Muscle of back (tissue), 13 donors: ENCODE measurements at places on chromosomes 1 and 21.

DNA sequence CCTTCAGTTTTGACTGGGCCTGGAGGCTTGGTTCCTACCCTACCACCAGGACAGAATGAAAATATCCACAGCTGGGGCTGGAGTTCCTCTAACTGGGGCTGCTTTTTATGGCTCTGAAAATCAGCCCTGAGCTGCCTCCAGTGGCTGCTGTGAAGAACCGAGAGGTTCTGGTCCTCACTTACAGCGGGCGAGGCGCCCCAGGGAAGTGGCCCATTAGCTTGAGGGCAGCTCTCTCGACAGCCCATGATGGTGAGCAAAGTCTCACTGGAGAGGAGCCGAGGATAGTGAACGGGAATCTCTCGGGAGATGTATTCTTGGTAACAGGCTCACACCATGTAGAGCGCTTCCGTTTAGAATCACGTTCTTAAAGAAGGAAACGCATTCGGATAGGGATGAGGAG, 459.7 kb downstream of the KIF26B start:
- DNase-seq: peak; percentile 30

- no peak for DNase-seq
Measured at GRCh38 chr21:16320110-16320509, 590.3 kb downstream of the USP25 start.

DNA sequence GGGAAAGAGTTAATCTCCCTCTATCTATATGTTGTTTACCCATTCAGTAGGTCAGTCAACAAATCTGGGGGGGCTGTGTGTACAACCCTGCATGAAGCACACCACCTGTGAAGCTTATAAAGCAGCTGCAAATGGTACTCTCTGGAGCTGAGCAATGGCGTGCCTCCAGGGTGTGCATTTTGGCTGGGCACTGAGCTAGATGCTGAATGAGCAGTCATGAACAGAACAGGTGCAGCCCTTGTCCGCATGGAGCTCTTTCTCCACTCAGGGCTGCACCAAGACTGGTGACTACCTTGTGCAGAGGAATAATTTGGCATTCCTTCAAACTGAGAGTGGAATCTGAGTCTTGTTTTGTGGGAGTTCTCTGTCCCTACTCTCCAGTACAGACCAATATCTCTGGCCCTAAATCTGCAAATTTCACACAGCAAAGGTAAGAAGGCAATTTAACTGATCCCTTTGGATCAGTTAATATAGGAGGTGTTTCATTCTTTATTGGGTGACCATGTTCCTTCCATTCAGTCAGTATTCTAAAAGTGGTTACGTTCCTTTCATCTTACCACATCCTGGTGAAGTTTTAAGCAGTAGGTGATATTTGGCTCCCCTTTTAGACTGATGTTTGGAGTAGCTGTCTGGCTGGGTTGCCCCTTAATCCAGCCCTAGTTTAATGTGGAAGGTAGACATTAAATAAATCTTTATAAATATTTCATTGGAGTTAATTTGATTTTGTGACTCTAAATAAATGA, 76.0 kb downstream of the GPR88 start:
- no peak for DNase-seq

GRCh38 chr1:93773049-93773838, 91.6 kb upstream of the BCAR3 start:
- DNase-seq: peak; percentile 18

GRCh38 chr1:44596511-44596910, 77.8 kb downstream of the TMEM53 start:
- no peak for DNase-seq

GRCh38 chr1:206442101-206442500, 28.2 kb upstream of the IKBKE start:
- DNase-seq: no peak

DNA sequence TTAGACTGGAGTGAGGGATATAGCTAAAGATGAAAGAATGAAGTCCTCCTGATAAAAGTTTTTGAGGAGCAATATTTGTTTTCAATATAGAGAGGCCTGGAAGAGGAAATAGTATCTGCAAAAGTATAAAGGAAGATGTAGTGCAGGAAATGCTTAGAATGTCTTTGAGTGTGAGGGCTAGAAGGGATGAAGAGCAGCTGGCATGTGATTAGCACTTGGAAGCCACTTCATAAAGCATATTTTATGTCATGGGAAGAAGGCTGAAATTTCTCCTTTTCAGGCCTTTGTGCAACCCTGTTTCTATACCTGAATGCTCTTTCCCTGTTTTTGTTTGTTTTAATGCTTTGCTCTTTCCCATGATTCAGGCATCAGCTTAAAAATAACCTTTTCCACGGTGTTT, 323.3 kb upstream of the DEPDC1 start:
- no peak for DNase-seq

DNA sequence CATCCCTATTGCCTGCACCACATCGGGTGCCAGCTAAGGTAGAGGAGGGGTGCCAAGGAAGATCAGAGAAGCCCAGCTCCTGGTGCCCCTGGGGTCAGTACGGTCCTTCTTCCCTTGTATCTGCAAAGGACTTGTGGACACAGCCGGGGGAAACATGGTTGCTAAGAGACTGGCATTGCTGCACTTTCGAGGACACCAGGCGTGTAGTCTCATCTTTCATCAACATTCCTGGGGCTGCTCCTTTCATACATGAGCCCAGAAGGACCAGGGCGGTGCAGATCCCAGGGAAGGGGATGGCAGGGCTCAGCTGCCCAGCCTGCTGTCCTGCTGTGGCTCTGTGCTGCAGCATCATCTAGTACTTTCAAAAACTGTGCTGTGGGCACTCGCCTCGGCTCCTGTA, 61.0 kb downstream of the RUNX1 start:
- peak; percentile 52 for DNase-seq

GRCh38 chr1:203424861-203425662, 50.5 kb upstream of the PRELP start:
- no peak for DNase-seq

GRCh38 chr1:21568006-21568746, 59.0 kb downstream of the ALPL start:
- DNase-seq: no peak

DNA sequence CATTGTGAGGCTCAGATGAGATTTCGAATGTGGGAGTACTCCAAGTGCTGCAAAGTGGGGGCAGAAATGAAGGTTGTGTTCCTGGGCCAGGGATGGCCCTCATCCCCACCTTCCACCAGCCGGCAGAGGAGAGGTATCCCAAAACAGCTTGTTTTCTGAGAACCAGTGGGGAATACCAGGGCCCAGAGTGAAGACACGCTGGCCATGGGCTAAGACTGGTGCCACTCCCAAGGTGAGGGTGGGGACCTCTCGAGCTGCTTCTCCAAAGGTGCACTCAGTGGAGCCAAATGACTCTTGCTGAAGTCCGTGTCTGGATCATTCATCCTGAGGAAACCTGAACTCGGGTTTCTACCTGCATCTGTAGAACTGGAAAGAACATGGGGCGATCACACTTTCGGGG, 22.1 kb downstream of the KCNA2 start:
- DNase-seq: no peak

GRCh38 chr1:230982696-230983095, 3.8 kb downstream of the ARV1 start:
- no peak for DNase-seq

- no peak for DNase-seq
Measured at GRCh38 chr21:20551939-20552338, 446.3 kb upstream of the NCAM2 start.

DNA sequence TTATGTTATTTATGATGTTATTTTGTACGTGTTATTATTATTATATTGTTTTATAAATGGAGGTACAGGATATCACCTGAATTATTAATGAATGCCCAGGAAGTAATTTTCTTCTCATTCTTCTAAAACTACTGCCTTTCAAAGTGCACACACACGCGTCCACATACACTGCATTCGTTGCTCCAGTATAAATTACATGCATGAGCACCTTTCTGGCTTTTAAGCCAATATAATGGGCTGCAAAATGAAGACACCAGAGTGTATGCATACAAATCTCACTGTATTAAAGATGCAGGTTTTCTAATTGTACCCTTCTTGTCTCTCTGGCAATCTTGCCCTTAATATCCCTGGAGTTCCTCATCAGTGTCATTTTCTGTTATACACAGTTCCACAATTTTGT, 6.9 kb downstream of the RGS4 start:
- DNase-seq: no peak

DNA sequence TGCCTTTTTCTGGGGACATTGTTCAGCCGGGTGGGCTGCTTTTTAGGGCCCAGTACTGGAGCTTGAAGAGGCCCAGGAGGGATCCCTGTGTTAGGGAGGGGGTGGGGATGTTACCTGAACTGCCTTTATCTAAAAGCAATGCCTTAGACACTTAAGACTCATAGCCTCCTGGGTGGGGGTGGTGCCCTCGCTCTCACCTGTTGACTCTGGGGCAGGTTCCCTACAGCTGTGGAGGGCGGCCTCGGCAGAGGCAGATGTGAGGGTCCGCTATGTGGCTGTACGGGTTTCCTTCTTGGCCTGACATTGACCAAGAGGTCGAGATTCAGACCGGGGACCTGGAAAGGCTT, 716 bp downstream of the INAVA start:
- DNase-seq: no peak

GRCh38 chr1:18479454-18479853, 1.3 kb upstream of the KLHDC7A start:
- DNase-seq: no peak

DNA sequence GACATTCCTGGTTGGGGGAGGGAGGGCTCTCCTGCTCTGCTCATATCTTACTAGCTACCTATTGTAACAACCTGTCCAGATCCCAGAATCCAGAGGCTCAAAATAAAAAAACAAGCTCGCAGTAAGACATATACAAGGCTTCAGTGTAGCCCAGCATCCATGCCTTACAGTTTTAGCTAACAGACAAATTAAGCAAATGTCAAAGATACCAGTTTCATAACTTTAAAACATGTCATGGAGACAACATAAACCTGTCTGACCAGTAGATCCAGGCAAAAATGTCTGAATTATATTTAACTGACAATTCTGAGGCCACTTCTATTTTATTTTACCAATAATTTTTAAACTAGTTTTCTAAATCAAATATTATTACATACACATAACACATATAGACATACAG, 167.7 kb upstream of the TNR start:
- DNase-seq: no peak

DNA sequence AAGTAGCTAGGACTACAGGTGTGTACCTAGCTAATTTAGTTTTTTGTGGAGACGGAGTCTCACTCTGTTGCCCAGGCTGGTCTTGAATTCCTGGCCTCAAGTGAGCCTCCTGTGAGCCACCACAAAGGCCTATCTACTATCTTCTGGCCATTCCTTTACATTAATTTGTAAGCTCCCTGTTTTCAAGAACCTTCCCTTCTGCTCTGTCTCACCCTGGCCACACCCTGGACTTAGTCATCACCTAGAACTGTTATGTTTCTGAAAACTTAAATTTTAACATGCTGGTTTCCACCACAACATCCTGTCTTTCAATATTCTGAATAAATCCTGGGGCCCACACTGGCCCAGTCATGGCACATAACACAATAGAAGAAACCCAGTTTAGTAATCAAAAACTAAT, 4.9 kb upstream of the B4GALT3 start:
- no peak for DNase-seq

DNA sequence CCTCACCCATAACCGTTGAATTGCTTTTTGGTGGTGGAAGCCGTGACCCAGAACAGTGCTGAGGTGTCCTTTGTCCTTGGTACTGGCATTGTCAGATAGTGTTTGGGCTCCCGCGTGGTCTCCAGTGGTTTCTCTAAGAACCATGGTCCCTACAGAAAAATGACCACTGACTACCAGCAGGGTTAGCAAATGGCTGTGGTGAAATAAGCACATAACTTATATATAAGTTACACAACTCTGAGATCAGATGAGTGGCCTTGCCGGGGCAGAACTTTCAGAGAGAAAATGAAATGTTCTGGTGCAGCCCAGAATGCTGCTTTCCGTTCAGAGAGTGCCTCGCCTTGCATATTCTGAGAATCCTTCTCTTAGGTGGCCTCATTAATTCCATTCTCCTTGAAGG, 5.0 kb downstream of the SLC37A1 start:
- no peak for DNase-seq

DNA sequence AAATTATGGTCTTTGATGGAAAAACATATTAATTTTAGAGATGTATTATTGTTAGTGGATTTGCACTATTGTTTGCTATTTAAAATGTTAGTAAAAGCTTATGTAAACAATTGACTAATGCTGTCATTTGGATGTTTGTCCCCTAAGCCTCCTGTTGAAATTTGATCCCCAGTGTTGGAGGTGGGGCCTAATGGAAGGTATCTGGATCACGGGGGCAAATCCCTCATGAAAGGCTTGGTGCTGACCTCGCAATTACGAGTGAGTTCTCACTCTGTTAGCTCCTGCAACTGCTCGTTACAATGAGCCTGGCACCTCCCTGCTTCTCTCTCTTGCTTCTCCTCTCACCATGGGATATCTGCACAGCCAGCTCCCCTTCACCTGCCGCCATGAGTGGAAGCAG, 14.3 kb downstream of the TMEM35B start:
- DNase-seq: no peak

- DNase-seq: no peak
Measured at GRCh38 chr1:24226749-24227148, 39.7 kb upstream of the IFNLR1 start.

- no peak for DNase-seq
Measured at GRCh38 chr1:14715266-14715665, 116.8 kb downstream of the KAZN start.

DNA sequence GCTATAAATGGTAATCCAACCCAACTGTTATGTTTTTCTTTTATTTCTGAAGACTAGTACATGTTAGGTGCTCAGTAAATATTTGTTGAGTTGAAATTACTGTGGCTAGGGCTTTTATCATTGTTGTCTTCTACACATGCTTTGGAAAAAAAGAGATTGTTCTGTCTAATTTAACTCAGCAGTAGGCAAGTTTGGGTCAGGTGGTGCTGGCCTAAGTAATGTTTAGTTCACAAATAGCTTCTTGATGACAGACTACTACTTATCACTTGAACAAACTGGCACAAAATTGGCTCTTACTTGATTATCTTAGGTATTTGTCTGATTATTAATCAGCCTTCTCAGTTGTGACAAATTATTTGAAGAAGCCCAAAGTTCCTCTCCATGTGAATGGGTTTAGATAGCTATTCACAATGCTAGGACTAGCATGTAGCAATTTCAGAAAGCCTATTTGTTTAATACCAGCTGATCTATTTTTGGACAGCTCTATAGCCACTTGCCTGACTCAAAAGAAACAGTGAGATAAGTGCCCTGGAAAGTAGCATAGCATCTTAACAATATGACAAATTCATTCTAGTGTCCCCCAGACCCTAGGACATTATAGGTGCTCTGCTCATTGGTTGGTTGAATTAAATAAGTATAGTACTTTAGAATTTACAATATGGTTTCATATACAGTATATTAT, 32.6 kb downstream of the TMEM200B start:
- DNase-seq: no peak

- peak; percentile 83 for DNase-seq
Measured at GRCh38 chr1:87292684-87293493, 35.8 kb upstream of the LMO4 start.

GRCh38 chr1:225607355-225607754, 45.6 kb downstream of the ENAH start:
- no peak for DNase-seq

- DNase-seq: no peak
Measured at GRCh38 chr1:108598340-108598739, 38.4 kb downstream of the EEIG2 start.

DNA sequence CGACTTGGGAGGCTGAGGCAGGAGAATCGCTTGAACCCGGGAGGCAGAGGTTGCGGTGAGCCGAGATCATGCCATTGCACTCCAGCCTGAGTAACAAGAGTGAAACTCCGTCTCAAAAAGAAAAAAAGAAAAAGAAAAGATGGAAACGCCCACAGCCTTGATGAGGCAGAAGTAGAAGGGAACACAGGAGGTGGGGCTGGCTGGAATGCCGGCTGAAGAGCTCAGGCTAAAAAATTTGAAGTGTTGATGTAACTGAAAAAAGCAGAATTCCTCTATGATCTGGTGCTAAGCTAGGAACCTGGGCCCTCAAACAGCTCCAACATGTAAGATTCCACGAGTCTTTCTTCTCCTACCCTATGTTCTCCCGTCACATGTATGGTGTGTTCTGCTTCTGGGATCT, 53.6 kb downstream of the SLC66A1 start:
- no peak for DNase-seq
